Fibroblast of skin of left quadriceps (primary cell): ENCODE measurements at places on chromosomes 1 and 21.

- DNase-seq: no peak
Observed at GRCh38 chr1:20125100-20125499, 5.8 kb upstream of the PLA2G2D start.

- no peak for DNase-seq
Observed at GRCh38 chr21:14056771-14057191, 154.0 kb downstream of the LIPI start.

- no peak for DNase-seq
Observed at GRCh38 chr1:66778266-66778665, 22.8 kb downstream of the INSL5 start.

- no peak for DNase-seq
Observed at GRCh38 chr1:193070942-193071341, 11.5 kb downstream of the RO60 start.

- DNase-seq: no peak
Observed at GRCh38 chr1:21622466-21623315, 46.5 kb downstream of the RAP1GAP start.

DNA sequence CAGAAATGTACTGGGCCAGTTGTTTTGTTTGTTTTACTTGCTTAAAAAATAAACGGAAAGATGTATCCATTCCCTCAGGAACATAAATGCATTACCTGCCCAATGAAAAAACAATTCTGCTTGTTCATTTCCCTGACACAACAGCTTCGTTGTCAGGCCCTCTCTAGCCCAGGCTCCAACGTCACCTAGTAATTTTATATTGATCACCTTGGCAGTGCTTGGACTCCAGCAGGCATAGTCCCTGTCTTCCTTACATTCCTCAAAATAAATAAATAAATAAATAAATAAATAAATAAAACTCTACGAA, 1.2 kb downstream of the CEP170 start:
- no peak for DNase-seq

- DNase-seq: no peak
Observed at GRCh38 chr1:8127171-8127641, 101.1 kb upstream of the ERRFI1 start.

DNA sequence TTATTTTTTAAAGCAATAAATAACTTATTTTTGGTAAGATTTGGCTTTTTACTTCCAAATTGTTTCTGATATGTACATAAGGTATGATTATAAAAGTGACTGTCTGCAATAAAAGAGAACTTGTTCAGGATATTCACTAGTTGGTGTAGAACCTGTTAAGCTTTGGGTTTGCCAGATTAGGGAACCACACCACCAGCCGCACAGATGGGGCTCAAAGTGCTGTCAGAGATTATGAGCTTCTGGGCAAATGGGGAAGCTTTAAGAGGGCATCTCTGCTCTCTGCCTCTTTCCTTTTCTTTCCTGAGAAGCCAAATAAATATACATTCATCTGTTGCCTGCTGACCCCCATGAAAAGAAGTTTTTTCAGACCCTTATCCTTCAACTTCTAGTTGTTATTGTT, 25.4 kb downstream of the IVNS1ABP start:
- no peak for DNase-seq

- DNase-seq: no peak
Observed at GRCh38 chr1:39564941-39565340, 11.6 kb downstream of the PABPC4 start.

DNA sequence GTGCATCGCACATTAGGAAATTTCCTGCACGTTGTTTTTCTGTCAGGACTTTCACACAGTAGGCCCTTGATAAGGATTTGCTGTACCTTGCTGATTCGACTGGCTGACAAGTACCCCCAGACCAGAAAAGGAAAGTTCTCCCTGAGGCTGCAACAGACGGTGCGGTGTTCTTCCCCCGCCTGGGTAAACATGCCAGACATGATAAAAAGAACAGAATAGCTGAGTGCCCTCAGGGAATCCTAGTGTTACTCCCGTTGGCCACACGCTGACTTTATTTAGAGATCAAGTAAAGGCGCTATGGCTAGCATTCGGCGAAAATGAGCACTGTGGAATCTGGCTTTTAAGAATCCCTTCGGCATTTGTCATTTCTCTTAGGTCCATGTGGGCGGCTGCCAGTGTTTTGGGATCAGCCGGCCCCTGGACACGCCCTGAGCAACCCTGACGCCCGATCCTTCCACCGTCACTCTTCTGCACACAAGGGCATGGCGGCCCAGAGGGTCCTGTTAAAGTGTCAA, 607.7 kb downstream of the KIF26B start:
- DNase-seq: no peak

GRCh38 chr1:228546541-228547463, 59.6 kb downstream of the RNF187 start:
- DNase-seq: no peak

DNA sequence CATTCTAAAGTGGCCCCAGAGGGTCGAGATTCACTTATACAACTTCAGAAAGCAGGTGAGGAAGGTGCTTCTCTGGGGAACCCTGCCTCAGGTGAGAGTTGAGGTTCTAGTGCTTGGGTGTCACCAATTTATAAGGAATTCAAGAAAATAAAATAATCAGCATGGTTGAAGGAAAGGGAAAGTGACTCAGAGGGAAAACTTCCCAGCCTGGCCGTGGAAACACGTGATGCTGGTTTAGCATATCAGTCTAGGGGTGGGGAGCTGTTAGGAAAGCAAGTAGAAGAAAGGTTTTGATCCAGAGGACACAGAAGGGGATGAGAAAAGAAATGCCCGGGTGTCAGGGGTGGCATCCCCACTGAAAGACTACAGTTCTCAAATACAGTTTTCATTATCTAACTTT, 37.7 kb upstream of the TMEM125 start:
- DNase-seq: peak; percentile 48

- DNase-seq: no peak
Observed at GRCh38 chr1:54979327-54979891, 1.0 kb upstream of the TMEM61 start.

GRCh38 chr1:39272027-39272797, 67.7 kb downstream of the MACF1 start:
- no peak for DNase-seq

DNA sequence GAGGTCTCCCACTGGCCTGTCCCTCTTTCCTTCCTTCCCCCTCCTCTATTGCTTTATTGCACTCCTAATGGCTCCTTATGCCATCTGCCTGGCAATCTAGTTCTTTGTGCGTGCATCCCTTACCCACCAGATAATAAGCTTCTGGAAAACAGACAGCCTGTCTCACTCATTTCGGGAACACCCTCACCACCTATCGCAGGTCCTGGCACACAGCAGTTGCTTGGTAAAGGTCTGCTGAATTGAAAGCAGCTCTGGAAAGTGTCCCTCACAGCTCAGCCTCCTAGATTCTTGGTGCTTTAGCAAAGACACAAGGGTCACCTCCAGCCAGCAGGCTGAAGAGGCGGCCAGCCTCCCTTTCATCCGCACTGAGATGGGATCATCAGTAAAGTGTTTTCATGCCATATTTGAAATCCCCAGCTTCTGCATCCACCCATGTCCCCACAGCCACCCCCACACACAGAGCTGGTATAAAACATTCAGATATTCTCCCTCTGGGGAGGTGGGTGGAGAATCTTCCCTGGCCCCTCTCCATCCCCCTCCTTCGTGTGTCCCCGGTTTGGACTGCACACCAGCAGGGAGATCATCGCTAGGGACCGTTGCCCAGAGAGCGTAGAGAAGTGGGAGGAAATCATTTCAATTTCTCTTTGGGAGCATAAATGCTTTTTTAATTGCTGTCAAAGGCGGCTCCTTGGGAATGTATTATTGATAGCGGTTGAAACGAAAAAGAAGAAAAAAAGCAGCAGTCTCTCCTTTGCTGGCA, 29.1 kb upstream of the ATP2B4 start:
- no peak for DNase-seq

DNA sequence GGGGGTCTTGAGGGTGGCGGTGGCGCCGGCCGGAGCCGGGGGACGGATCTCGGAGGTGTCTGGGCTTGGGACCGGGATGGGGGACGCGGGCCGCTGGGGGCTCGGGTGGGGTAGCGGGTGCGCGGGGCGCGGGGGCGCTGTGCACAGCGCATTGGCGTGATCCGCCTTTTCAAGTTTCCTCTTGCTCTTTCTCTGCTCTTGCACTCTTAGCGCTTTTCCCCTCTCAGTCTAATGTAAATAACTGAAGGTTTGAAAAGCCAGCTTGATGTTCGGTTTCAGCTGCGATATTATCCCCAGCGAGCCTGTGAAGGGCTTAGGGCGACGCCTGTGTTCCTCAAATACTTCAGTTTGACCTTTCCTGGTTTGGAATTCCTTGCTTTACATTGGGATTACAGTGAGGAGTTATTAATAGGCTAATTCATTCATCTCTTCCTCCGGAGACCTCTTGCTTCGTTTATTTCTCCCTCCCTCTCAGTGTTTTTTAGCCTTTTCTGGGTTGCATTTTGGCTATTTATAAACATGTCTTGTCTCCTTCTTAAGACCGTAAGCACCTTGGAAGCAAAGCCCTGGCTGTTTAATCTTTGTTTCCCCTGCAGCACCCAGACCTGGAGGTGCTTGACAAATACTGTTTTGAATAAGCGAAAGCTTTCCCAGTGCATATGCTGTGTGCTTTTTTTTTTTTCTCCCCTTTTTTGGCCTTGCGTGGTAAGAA, 693 bp downstream of the RAB4A start:
- no peak for DNase-seq

- DNase-seq: no peak
Observed at GRCh38 chr1:234212764-234213657, 160.2 kb upstream of the COA6 start.

- DNase-seq: no peak
Observed at GRCh38 chr1:170556917-170557316, 25.0 kb downstream of the GORAB start.

DNA sequence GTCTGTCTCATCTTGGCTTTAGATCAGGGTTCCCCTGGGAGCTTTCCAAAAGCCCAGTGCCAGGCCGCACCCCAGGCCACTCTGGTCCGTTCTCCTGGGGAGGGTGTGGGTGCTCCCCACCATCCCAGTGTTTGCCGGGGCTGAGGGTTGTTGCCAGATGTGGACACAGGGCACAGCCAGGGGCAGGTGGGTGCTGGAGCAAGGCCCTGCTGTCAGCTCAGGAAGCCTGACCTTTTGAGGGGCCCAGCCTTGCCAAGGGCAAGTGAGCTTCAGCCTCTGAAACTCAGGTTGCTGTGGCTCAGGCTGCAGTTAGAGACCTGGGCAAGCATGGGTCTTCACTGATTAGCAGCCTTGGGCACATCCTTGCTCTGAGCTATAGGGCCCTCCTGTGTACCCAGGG, 22.8 kb upstream of the ZBTB21 start:
- DNase-seq: no peak

- no peak for DNase-seq
Observed at GRCh38 chr21:31660259-31660565, 719 bp downstream of the SOD1 start.

DNA sequence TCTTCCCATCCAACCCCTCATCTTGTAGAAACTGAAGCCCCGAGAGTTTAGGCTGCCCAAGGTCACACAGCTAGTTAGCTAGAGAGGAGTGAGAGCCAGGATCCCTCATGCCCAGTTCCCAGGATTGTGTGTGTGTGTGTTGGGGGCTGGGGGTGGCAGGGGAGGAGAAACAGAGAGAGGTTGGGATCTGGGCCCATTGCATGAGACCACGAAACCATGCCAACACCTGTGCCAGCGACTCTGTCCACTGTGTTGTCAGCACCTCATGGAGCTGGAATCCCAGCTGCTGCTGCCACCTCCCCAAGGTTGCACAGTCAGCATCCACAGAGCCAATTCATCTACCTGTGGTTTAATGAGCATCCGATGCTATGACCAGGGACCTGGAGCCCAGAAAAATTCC, 115.4 kb upstream of the ZC3H12A start:
- DNase-seq: no peak

GRCh38 chr1:36350659-36351226, 27.3 kb upstream of the EVA1B start:
- peak; percentile 61 for DNase-seq

DNA sequence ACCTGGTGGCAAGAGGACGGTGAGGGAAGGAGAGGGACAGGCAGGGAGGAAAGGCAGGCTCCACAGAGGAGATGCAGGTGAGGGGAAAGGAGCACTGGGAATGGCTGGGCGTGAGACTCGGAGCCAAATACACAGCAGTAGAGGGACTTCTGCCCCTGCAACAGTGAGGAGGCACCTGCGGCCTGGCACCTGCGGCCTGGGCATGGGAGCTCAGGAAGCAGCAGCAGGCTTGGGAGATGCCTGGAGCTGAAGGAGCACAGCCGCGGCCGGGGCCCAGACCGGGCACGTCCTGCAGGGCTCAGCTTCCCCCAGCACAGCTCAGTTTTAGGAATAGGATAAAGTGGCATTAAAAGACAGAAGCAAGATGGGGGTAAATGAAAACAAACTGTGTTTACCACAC, 20.9 kb upstream of the TSPEAR start:
- no peak for DNase-seq

- peak; percentile 71 for DNase-seq
Observed at GRCh38 chr21:29145354-29145782, 14.9 kb downstream of the MAP3K7CL start.

DNA sequence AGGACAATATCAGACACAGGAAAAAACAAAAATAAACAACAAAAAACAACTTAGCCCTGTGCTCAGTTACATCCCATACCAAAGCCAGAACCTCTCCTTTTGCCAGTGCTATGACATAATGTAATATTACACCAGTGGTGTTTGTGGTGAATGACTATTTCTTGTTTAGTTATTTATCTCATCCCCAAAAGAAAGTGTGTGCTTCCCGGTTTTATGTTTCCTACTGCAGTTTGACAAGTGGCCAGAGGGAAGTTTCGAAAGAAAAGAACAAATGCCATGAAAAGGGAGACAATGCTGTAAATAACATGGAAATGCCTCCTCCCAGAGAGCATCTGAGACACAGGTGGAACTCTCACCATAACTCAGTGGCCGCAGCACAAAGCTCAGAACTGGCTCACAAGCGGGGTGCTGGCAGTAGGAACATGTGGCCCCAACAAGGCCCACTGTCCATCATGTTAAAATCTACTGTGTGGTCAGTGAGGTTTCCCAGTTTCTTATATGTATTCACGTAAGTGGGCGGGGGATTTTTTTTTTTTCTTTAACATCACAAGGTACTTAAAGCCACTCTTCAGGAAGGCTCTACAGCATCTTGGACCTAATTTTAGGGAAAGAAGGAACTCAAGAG, 158.2 kb downstream of the BARHL2 start:
- no peak for DNase-seq

- DNase-seq: no peak
Observed at GRCh38 chr1:150012611-150013010, 2.1 kb upstream of the OTUD7B start.

DNA sequence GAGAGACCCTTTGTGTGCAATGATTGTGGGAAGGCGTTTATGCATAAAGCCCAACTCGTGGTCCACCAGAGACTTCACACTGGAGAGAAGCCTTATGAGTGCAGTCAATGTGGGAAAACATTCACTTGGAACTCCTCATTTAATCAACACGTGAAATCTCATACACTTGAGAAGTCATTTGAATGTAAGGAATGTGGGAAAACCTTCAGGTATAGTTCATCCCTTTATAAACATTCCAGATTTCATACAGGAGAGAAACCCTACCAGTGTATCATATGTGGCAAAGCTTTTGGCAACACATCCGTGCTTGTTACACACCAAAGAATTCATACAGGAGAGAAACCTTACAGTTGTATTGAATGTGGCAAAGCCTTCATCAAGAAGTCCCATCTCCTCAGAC, 15.5 kb downstream of the ZNF684 start:
- no peak for DNase-seq
